CD4-positive, alpha-beta memory T cell (primary cell): ENCODE measurements at places on chromosomes 5 and 9. TPM values are rescaled to one million over a fixed set of nuclear protein-coding genes. Genes with fewer than 3 reads are reported as not detected.

- no peaks in the 10 kb centered on the region for H3K4me1 ChIP-seq
- no peaks in the 10 kb centered on the region for H3K36me3 ChIP-seq
- H3K27me3 ChIP-seq = no peaks in the 10 kb centered on the region
- H3K27ac ChIP-seq = no peak overlapping the region
Observed at GRCh38 chr5:68490406-68490805, 274.9 kb downstream of the PIK3R1 start.

Gene F2RL1
- 5.1 TPM for total RNA-seq

DNA sequence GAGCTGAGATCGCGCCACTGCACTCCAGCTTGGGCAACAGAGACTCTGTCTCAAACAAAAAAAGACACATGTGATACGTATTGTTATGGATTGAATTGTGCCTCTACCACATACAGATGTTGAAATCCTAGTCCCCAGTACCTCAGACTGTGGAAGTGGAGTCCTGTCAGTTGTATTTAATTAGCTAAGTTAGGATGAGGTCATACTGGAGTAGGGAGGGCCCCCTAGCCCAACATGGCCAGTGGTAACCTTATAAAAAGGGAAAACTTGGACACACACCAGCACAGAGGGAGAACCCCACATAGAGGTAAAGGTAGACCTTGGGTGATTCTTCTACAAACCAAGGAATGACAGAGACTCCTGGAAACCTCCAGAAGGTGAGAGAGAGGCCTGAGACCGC, 119.8 kb downstream of the GADD45G start:
- H3K27ac ChIP-seq = no peak overlapping the region
- no peaks in the 10 kb centered on the region for H3K36me3 ChIP-seq
- H3K4me1 ChIP-seq = no peaks in the 10 kb centered on the region
- no peak overlapping the region for H3K4me3 ChIP-seq

GRCh38 chr5:44568519-44568918, 179.3 kb upstream of the FGF10 start:
- no peaks in the 10 kb centered on the region for H3K27me3 ChIP-seq
- no peak for DNase-seq
- no peak overlapping the region for H3K27ac ChIP-seq
- H3K36me3 ChIP-seq = no peaks in the 10 kb centered on the region

DNA sequence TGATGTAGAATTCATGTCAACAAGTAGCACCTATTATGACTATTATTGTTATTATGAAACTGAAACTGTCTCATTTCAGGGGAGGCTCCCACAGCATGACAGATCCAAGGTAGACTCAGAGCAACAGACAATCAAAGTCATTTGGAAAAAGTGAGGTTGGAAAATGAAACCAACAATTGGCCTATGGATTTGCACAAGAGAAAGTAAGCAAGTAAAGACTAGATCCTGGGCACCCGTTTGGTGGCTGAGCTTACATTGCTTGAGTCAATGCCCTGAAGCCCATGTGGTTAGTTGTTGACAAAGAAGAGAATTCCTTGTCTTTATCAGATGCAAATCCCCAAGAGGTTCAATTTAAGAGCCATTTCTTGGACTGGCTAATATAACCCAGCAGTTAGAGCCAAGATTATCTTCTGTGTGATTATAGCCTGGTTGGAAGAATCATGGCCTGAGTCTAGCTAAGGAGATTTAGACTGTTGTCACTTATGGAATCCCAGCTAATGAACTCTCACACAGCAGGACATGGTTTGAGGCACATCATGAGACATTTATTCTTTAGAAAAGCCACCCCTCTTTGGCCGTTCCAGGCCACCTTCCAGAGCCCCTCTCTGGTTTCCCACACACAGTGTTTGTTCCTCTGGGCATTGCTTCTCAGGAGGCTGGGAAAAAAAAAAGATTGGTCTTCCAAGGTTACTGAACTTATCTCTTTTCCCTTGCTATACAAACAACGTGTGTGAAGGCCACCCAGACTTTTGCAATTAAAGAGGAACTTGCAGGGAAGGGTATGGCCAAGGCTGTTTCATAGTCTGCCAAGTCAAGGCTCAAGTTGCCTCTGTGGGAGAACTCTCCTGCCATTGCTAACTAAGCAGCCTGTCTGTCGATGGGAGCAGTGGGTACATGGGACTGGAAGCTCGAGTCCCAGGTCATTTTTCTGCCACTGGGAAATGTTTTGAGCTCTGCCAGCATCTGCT, 399.5 kb downstream of the ENC1 start:
- DNase-seq = no peak
- no peaks in the 10 kb centered on the region for H3K36me3 ChIP-seq
- peaks cover 5% of the 10 kb centered on the region for H3K27me3 ChIP-seq
- no peaks in the 10 kb centered on the region for H3K4me1 ChIP-seq
- no peak overlapping the region for H3K4me3 ChIP-seq
